Activated CD8-positive, alpha-beta memory T cell treated with anti-CD3 and anti-CD28 coated beads, Interleukin-2, amount 50 U/mL, for 48 hours (primary cell): ENCODE measurements at places on chromosomes 7 and 10.

DNA sequence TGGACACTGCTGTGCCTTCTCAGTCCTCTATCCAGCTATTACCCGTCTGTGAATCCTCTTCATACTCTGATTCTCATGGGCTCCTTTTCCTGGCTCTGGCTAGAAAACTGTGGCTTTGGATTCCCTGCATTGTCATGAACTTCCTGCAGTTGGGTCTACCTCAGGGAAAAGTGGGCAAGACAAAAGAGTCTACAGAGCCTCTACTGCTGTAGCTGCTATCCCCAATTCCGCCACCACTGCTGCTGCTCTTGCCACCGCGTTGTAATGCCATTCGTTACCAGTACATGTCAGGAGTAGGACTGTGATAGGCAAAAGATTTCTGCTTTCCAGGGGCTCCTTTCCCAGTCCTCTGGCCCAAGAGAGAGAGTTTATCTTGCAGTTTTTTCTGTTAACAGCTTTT lies 23.9 kb upstream of the PPP1R17 start:
- DNase-seq, result no peak

DNA sequence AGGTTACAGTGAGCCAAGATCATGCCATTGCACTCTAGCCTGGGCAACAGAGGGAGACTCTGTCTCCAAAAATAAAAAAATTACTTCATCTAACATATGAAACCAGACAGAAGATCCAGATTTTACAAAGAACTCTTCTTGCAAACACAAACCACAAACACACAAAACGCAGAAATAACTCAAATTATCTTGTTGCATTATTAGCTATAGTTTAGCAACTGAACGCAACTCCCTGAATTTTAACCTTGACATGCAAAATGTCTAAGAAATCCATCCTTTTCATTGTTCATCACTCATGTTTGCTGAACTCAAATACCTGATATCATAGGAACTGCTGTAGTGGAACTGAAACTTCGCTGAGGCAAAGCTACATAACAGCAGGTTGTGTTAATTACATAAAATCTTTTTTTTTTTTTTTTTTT lies 64.1 kb downstream of the MICU1 start:
- DNase-seq, result no peak

DNA sequence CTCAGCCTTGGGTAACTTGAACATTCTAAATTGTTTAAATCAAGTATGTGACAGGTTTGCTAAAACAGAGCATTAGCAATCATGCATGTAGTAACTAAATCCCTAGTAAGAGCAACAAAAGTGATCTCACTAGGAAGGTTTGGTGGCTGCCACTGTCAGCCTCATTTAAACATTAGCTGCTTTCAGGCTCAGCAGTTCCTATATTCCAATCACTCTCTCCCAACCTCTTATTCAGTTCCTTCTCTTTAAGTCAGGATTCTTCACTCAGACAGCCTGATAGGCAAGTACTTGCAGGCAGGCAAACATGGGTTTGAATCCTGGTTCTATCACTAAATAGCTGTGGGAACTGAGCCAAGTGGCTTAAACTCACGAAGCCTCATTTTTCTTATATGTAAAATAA lies 3.6 kb downstream of the CREB3L2 start:
- DNase-seq, result no peak

DNA sequence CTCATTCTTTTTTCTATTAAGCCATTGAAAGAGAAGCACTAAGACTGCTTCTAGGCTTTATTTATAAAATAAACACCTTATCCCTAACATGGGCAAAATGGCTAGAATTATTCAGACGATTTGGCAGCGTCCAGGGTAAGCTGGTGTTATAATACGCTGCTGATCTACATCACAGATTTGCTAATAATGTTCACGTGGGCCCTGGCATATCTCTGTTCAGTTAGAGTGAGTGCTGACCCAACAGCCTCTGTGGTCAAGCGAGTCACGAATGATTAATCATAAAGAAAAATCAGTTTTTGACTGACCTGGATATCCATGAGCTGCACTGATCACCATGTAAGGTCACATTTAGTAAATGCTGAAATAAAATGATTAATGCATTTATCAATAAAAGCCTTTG lies 28.4 kb upstream of the CBLL1 start:
- DNase-seq, result no peak

DNA sequence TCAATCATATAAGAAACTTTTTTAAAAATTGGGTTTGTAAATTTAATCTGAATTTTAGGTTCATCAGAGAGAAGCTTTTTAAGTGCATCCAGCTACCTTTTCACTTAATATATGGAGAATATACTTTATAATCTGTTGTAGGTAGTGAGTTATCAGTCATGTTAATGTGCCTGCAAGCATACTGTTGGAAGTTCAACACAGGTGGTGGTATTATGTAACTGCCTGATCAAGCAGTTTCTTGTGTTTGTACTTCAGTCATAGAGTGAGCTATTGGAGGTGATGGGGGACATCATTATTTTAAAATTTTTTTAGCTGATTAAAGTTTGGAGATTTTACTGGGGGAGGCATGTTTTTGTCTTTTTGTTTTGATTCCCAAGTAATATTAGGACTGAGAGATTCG lies 2.5 kb downstream of the TNKS2 start:
- DNase-seq, result no peak

- DNase-seq, result no peak
Measured at GRCh38 chr10:126157189-126157588, 231.1 kb downstream of the ADAM12 start.

GRCh38 chr7:31707089-31707488 lies 20.1 kb downstream of the PPP1R17 start:
- no peak for DNase-seq
